Bladder microvascular endothelial cell (primary cell): ENCODE measurements at places on chromosomes 2 and 18. TPM values are rescaled to one million over a fixed set of nuclear protein-coding genes. Genes with fewer than 3 reads are reported as not detected.

Gene WBP1
- total RNA-seq: 25.9 and 49.3 TPM in 2 replicates

Gene CYS1
- total RNA-seq: 0.16 TPM in 1 of 2 replicates, not detected in the other

Gene PSMD14
- total RNA-seq: 62.3 and 98.2 TPM in 2 replicates

Gene ME2
- total RNA-seq: 29.0 and 55.8 TPM in 2 replicates

Gene CLEC4F
- total RNA-seq: 0.13 and 0.16 TPM in 2 replicates

Gene SALL3
- total RNA-seq: not detected in 2 replicates
